ENCODE measurements at places on chromosomes 3 and 15.

DNA sequence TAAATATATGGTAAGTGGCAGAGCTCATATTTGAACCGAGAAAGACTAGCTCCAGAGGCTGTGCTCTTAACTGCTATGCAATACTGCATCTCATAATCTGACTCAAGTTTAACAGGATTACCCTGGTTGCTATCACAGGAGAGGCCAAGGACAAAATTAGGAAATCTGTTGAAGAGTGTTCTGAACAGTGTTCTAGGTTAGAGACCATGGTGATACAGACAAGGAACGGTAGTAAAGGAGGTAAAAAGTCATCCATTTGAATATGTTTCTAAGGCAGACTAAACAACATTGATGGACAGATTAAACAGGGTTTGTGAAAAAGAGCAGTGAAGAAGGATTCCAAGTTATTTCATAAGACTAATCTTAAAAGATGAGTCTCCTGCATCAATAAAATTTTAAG lies 22.1 kb downstream of the PLOD2 start:
- no peak for DNase-seq

DNA sequence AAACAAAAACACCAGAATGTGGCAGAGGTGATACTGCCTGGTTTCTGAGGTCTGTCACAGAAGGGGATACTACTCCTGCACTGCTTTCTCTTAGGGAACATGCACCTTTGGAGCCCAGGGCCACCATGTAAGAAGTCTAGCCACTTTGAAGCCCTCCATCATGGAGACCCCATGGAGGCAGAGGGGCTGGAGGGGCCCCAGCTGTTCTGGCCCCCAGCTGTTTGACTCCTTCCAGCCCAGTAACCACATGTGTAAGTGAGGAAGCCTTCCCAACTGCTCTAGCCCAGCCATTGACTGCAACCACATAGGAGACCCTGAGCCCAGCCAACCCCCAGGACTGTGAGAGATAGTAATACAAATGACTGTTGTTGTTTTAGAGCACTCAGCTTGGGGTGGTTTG lies 9.0 kb upstream of the IGDCC4 start:
- DNase-seq, result no peak

GRCh38 chr3:150739200-150739863 lies 23.6 kb downstream of the SIAH2 start:
- no peak for DNase-seq

GRCh38 chr3:156144060-156144459 lies 23.7 kb downstream of the KCNAB1 start:
- DNase-seq, result no peak

- no peak for DNase-seq
Measured at GRCh38 chr3:60854791-60855190, 396.5 kb downstream of the FHIT start.

DNA sequence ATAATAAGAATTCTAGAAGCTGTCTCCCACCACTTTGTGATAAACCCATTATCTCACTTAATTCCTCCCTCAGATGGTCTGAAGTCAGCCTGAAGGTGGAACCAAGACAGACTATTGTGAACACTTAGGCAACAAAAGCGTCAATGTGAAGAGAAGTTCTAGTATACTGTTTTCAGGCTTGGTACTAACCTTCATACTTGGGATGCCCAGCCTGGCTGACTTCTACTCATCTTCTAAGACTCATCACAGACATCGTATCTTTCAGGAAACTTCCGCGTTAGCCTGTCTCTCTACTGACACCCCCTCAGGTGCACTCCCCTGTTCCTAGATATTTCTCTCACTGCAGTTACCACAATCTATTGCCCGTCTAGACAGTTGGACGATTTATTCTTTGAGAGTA lies 201.2 kb downstream of the SATB1 start:
- no peak for DNase-seq

DNA sequence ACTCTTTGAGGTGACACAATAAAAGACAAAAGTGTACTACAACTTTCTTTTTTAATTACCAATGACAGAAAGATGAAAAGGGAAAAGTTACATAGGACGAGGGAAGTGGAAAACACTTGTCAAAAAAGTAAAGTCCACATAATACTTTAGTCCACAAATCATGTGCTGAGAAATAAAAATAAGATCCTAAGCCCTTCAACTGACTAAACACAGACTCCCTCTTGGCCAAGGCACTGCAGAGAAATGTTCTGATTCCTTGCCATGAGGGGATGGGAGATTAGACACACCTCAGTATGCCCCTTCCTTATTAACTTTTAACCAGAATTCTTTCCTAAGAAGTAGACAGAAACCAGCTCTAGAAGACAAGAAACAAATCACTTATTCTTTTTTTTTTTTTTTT lies 59.5 kb upstream of the TGFBR2 start:
- no peak for DNase-seq

DNA sequence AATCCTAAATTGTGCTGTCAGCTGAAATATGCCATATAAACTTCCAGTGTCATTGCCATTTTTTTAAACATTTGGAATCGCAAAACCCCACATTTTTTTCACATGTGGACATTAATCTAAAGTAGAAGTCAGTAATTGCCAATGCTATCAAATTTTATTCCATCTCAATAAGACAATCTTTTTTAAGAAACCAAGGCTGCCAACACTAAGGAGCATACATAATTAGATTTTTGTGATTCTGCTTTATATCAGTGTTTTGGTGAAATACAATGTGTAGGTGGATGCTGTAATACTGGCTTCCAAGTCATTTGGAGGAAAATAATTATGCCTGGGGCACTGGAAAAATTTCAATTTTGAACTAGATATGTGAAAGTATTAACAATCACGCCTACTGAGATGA lies 256.7 kb downstream of the ZPLD1 start:
- no peak for DNase-seq

DNA sequence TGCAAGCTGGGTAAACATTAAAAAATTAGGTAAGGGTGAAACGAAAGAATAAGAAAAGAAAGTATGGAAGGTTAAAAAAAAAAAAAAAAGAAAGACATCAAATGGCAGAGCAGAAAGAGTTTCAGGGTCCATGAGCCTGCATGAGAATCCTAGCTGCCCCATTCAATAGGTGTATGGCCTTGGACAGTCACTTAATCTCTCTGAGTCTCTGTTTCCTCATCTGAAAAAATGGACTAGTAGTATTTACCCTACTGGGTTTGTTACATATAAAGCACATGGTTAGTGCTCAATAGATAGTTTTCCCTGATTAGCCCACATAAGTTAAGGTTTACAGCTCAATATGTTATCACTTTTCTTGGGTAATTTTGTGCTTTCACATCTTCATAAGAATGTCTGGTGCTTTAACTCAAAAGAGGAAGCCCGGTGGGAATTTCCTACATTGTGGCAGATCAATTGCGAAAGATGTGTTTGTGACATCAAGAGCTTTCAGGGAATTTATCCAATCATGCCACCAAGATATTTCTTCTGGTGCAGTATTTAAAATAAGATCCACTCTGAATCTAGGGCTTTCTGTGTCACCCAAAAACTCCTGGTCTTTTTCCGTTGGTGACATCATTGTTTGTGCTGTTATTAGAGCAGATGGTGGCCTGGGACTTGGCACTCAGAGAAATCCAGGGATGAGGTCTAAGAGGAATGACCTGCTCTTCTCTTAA lies 57.2 kb upstream of the UBE2E1 start:
- no peak for DNase-seq

GRCh38 chr15:101296418-101297405 lies 1.7 kb upstream of the SNRPA1 start:
- no peak for DNase-seq

DNA sequence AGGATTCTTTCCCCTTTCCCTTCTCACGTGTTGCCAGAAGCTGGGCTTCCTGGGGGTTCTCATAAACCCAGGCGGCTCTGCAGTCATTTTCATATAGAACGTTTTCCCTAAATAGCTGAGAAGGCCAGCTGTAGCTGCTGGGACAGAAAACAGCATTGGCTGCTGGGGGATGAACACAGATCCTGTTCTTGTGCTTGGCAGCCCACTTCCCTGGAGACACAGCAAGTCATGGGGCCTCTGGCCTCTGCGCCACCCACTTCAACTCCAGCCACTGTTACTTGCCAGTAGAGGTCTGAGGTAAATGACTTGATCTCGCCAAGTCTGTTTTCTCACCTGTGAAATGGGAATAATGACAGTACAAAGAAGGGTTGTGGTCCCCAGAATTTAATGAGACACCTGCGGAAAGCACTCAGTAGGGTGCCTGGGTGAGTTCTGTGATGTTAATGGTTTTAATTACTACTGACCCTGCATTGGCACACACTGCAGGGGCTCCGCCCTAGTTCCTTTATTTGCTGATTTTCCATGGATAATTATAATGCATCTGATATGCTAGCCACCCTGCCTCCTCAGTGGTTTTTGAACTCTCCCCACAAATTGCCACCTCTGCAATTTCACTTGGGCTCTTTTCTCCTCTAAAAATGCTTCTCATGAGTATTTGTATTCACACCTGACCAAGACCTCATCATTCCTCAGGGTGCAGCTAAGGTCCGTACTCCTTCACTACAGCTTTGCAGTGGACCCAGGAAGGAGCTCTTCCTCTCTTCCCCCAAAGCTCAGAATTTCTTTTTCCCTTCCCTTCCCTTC lies 274.7 kb downstream of the RPLP1 start:
- DNase-seq, result no peak

- no peak for DNase-seq
Measured at GRCh38 chr3:149536429-149536828, 61.9 kb downstream of the TM4SF4 start.

GRCh38 chr15:36109943-36110658 lies 469.3 kb upstream of the CDIN1 start:
- no peak for DNase-seq

- no peak for DNase-seq
Measured at GRCh38 chr15:25504307-25504706, 65.5 kb upstream of the UBE3A start.

GRCh38 chr3:173744479-173744878 lies 346.9 kb downstream of the NLGN1 start:
- DNase-seq, result no peak

GRCh38 chr3:54358316-54358715 lies 236.0 kb downstream of the CACNA2D3 start:
- no peak for DNase-seq

- DNase-seq, result no peak
Measured at GRCh38 chr15:66085128-66085527, 168.4 kb downstream of the MEGF11 start.

- DNase-seq, result no peak
Measured at GRCh38 chr3:120088622-120089021, 5.6 kb downstream of the GSK3B start.

DNA sequence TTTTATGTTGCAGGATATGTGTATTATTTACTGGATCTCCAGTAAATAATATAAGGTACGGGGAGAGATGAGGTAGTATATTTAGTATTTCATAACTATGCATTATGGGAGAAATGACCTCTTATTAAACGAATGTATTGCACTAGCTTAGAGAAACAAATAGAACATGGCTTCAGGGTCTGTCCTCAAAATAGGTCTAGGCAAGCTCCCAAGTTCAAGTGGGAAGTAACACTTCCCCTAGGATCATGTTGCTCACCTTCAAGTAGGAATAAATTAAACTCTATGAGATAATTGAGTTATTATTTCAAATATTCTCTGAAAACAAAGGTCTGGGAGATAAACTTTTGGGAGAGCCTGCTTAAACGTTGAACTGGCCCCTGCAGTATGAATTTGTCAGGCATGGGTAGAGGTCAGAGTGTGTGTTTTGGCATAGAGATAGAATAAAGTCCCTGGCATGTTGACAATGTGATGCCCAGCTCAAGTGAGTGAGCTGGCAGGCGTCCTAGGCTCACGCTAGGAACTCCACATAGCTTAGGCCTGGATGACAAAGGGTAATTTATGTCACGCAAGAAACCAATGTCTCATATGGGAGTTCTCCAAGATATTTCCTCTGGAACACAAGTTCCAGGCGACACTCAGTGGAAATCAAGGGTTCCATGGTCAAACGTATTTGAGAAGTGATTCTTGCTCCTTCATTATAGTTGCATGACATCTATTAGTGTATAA lies 236.8 kb downstream of the CACNA2D3 start:
- DNase-seq, result no peak

DNA sequence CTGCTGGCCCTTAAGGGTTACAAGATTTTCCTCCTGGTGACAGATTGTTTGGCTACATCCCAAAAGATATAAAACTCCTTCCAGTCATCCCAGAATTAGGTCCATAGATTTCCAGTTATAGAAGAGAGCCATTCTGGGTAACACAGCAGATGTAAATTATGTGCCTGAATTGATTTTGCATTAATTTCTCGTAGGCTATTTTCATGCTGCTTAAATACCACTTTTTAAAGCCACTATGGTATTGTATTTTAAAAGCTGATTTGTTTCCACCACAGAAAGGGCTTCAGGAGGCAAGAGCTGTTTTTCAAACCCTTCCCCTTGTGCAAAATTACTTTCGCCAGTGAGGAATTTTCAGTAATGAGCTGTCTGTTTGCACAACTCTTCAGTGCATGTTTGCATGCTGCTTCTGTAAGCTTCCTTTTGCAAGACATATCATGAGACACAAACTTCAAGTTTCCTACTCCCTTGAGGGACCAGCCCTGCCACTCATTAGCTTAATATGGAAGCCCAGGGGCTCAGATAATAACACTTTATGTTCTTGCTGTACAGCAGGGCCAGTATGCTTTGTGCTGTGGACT lies 105.4 kb upstream of the TNIK start:
- DNase-seq, result no peak

DNA sequence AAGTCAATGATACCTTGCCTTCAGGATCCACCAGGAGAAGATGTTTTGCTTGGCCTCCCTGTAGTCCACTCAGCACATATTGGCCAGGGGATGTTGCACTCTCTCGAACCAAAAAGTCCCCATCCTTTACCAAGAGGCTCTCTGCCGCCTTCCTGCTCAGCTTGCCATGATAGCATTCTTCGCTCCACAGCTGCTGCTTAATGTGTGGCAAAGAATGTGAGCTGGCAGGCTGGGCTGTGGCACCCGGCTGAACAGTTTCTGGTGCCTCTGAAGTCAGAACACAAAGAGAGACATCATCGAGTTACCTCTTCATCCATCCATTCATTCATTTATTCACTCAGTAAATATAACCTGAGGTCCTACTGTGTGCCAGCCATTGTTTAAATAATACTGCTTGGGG lies 23.9 kb upstream of the CEP152 start:
- no peak for DNase-seq

GRCh38 chr3:11060500-11061251 lies 68.1 kb downstream of the SLC6A1 start:
- peak; percentile 10 for DNase-seq

GRCh38 chr15:33380406-33380805 lies 69.6 kb downstream of the RYR3 start:
- DNase-seq, result no peak

DNA sequence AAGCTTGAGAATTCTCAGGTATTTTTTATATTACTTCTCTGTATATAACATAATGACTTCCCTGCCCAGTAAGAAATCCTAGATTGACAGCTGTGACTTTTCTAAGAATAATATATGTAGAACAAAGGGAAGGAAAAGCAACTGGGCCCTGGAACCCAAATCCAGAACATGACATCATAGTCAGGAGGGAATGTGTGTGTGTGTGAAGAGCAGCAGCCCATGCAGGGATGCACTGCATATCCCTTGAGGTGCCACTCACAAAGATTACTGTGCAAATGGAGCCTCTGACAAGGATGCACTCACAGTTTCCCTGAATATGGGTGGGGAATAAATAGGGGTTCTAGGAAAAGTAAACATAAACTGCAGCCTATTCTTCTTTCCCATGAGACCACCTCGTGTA lies 279.5 kb downstream of the NEK10 start:
- DNase-seq, result no peak
